ENCODE measurements at places on chromosomes 4 and X. TPM values are rescaled to one million over a fixed set of nuclear protein-coding genes. Genes with fewer than 3 reads are reported as not detected.

LYAR gene
- total RNA-seq = 15.7 TPM

GRCh38 chrX:43456906-43457305 lies 199.2 kb upstream of the MAOA start:
- H3K36me3 ChIP-seq = no peaks in the 10 kb centered on the region
- no peak for DNase-seq
- no peaks in the 10 kb centered on the region for H3K4me1 ChIP-seq
- H3K27ac ChIP-seq = no peak overlapping the region
- no peaks in the 10 kb centered on the region for H3K27me3 ChIP-seq
- H3K4me3 ChIP-seq = no peak overlapping the region

MSN gene
- total RNA-seq = 177 TPM

GRCh38 chr4:15729910-15730533 lies 27.2 kb downstream of the BST1 start:
- no peaks in the 10 kb centered on the region for H3K4me1 ChIP-seq
- DNase-seq = peak; percentile 54
- no peak overlapping the region for H3K4me3 ChIP-seq
- no peaks in the 10 kb centered on the region for H3K36me3 ChIP-seq
- no peak overlapping the region for H3K27ac ChIP-seq

CTAG2 gene
- total RNA-seq = not detected

DNA sequence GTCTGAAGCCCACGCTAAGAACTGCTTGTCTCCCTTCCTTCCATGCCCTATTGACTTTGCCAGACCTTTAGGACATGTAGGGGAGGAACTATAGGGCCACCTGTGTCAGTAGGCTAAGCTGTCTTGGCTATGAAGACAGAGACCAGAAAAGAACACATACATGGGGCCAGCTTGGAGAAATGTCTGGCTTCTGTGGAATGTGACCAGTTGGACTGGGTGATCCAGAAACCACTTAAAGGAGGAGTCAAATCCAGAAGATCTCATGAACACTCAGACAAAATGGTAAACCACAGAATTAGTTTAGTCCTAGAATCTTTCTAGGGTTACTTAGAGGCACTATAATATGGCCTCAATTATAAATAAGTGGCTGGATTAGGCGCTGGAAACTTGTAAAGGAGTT lies 42.0 kb downstream of the PHKA2 start:
- H3K27ac ChIP-seq = no peak overlapping the region
- no peak overlapping the region for H3K4me3 ChIP-seq
- H3K27me3 ChIP-seq = no peaks in the 10 kb centered on the region
- no peaks in the 10 kb centered on the region for H3K36me3 ChIP-seq
- DNase-seq = no peak
- H3K4me1 ChIP-seq = no peaks in the 10 kb centered on the region

SLC10A6 gene
- not detected for total RNA-seq

UGT2B15 gene
- not detected for total RNA-seq

DNA sequence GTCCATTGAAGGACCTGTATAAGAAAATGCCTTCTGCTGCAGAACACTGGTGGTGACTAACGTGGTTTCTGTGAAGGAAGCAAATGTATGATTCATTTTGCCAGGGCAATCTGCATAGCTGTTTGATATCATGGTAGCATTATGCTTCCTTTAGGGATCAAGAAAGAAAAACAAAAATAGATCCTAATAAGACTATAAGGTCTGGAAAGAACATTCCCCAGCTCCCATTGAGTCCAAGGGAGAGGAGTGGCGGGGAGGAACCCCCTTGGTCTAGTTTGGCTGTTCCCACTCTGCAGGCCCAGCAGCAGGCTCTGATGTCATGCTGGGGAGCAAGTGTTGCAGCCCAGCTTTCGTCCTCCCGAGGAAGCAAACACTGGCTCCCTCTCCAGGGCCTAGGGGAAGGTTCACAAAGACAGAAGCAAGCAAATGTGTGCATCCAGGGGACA lies 154.5 kb upstream of the GALNT7 start:
- peaks cover 11% of the 10 kb centered on the region for H3K4me1 ChIP-seq
- no peaks in the 10 kb centered on the region for H3K27me3 ChIP-seq
- H3K27ac ChIP-seq = no peak overlapping the region
- peak; percentile 53 for DNase-seq
- no peaks in the 10 kb centered on the region for H3K36me3 ChIP-seq
- H3K4me3 ChIP-seq = no peak overlapping the region

DNA sequence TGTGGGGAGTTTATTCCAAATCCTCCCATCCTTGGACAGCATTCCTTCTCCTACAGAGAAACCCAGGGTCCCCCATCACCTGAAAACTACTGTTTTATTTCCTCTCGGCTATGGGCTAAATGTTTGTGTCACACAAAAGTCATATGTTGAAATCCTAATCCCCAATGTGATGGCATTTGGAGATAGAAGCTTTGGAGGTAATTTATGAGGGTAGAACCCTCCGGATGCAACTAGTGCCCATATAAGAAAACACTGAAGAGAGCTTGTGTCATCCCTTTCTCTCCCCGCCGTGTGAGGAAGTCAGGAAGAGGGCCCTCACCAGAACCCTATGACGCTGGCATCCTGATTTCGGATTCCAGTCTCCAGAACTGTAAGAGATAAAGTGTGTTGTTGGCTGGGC lies 127.8 kb upstream of the NOCT start:
- H3K27ac ChIP-seq = no peak overlapping the region
- no peak for DNase-seq
- no peaks in the 10 kb centered on the region for H3K27me3 ChIP-seq
- no peaks in the 10 kb centered on the region for H3K4me1 ChIP-seq
- no peaks in the 10 kb centered on the region for H3K36me3 ChIP-seq

Measured in PC-9 (cell line).